ENCODE measurements at places on chromosomes 4 and X. TPM values are rescaled to one million over a fixed set of nuclear protein-coding genes. Genes with fewer than 3 reads are reported as not detected.

DNA sequence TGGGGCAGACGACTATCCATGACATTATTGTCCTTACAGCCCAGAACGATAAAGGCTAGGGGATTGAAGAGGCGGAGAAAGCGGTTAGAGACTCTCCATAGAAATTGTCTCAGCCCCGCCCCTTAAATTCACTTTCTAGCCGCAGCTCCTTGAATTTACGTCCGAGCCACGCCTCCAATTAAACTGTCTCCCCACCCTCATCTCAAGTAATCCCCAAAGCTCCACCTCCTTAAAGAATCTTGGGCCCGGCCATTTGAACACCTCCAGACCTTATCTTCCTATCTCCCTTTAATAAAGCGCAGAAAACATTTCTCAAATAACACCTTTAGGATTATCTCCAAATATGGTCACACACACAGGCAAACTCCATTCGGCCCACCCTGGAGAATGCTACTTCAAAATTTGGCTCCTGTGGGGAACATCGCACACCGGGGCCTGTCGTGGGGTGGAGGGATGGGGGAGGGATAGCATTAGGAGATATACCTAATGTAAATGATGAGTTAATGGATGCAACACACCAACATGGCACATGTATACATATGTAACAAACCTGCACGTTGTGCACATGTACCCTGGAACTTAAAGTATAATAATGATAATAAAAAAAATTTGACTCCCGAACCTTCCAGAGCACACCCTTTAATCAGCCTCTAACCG, 7.2 kb upstream of the MAGIX start:
- H3K27me3 ChIP-seq, result no peaks in the 10 kb centered on the region
- H3K36me3 ChIP-seq, result no peaks in the 10 kb centered on the region
- H3K27ac ChIP-seq, result peak overlapping the region; percentile 83
- H3K4me1 ChIP-seq, result peaks cover 20% of the 10 kb centered on the region

DOCK11 gene
- 44.5 TPM for total RNA-seq

DNA sequence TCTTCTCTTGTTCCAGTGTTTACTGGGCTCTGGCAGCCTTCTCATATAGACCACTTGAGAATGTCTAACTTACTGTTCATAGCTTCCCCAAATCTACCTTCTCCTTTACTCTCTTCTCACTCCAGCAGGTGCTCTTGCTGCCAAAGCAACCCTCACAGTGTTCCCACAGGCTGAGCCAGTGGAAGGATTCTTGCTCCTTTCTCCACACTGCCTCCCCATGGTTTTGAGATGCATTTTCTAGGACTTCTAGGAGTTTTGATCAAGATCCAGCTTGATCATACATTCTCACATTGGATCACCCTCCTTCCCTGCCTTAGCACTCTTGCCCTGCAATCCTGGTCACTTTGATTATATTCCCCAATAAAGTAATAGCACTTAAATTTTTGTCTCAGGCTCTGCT, 230.8 kb downstream of the TMEM47 start:
- no peak overlapping the region for H3K4me3 ChIP-seq
- DNase-seq, result no peak
- H3K27ac ChIP-seq, result no peak overlapping the region
- no peaks in the 10 kb centered on the region for H3K4me1 ChIP-seq

BRS3 gene
- not detected for total RNA-seq

- peaks cover 7% of the 10 kb centered on the region for H3K27me3 ChIP-seq
- peak overlapping the region; percentile 36 for H3K4me3 ChIP-seq
- no peak overlapping the region for H3K27ac ChIP-seq
- peaks cover 14% of the 10 kb centered on the region for H3K4me1 ChIP-seq
- DNase-seq, result no peak
Observed at GRCh38 chrX:115363897-115364296, 74.4 kb downstream of the LUZP4 start.

TCEAL2 gene
- total RNA-seq, result not detected

DNA sequence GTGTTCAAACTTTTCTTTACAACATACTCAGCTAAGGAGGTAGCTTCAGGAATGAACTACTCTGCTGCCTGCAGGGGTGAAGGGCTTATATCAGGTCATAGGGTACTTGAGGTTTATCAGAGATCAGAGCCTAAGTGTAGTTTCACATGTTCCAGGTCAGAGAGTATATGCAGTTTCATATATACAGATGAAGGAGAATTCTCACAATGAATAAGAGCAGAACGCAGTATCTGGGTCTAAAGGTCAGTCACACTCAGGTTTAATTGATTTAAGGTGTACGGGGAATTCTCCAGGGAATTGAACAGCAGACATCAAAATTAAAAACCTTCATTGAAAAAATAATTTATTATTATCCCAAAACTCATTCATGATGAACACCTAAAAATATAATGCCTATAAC, 700.6 kb downstream of the TECRL start:
- no peak overlapping the region for H3K4me3 ChIP-seq
- H3K27ac ChIP-seq, result no peak overlapping the region
- DNase-seq, result no peak
- H3K4me1 ChIP-seq, result no peaks in the 10 kb centered on the region
- H3K27me3 ChIP-seq, result no peaks in the 10 kb centered on the region
- H3K36me3 ChIP-seq, result no peaks in the 10 kb centered on the region

- H3K4me3 ChIP-seq, result no peak within 1 kb of the TSS
- H3K27ac ChIP-seq, result no peak within 1 kb of the TSS
- H3K36me3 ChIP-seq, result no peaks in the 10 kb centered on the region
- no peak for DNase-seq
Observed at GRCh38 chr4:164876700-164877324, at the start of gene APELA. APELA (plus strand) TSS chr4:164877178; CDS start chr4:164877332, 154 bp downstream.

NIPAL1 gene
- 2.0 TPM for total RNA-seq

CT45A2 gene
- not detected for total RNA-seq

DNA sequence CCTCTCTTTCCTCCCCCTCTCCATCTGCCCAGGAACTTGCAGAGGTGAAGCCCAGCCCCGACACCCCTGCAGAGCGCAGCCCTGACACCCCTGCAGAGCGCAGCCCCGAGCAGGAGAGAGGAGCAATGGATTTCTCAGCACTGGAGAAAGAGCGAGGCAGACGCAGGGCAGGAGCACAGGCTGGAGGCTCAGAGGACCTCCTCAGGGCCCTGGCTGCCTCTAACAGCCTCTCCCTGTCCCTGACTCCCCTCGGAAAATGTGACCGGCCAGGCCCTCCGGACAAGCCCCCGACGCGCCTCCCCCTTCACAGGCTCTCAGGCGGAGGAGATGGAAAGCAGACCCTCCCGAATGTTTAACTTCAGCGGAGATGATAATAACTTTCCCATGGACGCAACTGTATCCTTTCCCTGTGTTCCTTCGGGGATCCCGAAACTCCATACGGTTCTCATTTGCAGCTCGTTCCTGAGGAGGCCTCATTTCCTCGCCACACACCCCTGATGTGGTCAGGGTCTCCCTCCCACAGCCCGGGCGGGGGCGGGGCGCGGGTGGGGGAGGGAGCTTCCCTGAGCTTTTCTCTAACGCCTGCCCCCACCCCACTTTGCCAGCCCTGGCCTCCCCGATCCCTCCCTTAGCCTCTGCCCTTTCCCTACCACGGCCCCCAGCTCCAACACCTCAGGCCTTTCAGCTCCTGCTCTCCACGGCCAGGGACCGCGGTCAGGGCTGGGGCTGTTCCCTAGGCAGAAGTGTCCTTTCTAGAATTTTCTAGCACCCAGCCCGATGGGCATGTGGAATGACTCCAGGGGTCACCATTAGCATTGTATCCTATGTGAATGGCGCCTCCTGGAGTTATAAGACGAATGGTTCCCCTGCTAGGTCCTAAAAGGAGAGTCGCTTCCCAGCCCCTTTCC, 201.1 kb upstream of the BCOR start:
- H3K27me3 ChIP-seq, result peaks cover 33% of the 10 kb centered on the region
- peaks cover 21% of the 10 kb centered on the region for H3K4me1 ChIP-seq
- no peaks in the 10 kb centered on the region for H3K36me3 ChIP-seq
- DNase-seq, result no peak

- no peaks in the 10 kb centered on the region for H3K36me3 ChIP-seq
- peaks cover 24% of the 10 kb centered on the region for H3K27me3 ChIP-seq
- no peak overlapping the region for H3K27ac ChIP-seq
- DNase-seq, result no peak
- no peaks in the 10 kb centered on the region for H3K4me1 ChIP-seq
Observed at GRCh38 chrX:13223868-13224567, 95.8 kb downstream of the ATXN3L start.

UGT8 gene
- total RNA-seq, result not detected

GRCh38 chr4:4950561-4951290, 68.5 kb downstream of the CYTL1 start:
- no peak overlapping the region for H3K4me3 ChIP-seq
- DNase-seq, result no peak
- H3K27ac ChIP-seq, result no peak overlapping the region
- H3K27me3 ChIP-seq, result peaks cover 6% of the 10 kb centered on the region
- no peaks in the 10 kb centered on the region for H3K4me1 ChIP-seq

ATP1B4 gene
- total RNA-seq, result not detected

MAGEA4 gene
- not detected for total RNA-seq
